ENCODE measurements at places on chromosomes 2 and 18.

DNA sequence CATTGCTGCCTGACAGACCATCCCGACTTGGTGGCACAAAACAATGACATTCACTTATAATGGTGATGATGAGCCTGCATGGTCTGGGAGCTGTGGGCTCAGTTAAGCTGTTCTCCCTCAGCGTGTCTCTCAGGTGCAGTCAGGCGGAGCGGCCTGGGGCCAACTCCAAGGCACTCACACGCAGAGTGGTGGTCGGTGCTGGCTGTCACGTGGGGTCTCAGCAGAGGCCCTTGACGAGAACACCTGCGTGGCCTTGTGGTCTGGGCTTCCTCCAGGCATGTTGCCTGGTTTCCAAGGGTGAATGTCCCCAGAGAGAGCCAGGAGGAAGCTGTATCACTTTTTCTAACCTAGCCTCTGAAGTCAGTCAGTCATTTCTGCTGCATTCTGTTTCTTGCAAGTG is 29.8 kb downstream of the ARMC9 start:
- DNase-seq = no peak

GRCh38 chr18:9619545-9619944 is 5.2 kb upstream of the PPP4R1 start:
- DNase-seq = no peak

GRCh38 chr2:68386365-68386764 is 21.3 kb downstream of the PLEK start:
- DNase-seq = no peak

DNA sequence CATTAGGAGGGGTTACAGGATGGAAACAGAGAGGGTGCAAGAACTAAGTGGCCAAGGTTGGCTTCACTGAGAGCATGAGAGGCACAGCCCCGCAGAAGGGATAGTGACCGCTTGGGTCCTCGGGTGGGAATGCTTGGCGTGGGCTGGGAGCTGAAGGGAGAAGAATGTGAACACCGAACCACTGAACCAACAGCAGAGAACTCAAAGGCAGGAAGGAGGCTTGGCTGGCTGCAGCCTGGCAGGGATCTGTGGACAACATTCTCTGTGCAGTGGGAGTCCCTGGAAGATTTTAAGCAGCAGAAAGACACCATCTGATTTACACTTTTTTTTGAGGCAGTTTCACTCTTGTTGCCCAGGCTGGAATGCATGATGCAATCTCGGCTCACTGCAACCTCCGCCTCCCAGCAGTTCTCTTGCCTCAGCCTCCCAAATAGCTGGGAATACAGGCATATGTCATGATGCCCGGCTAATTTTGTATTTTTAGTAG is 33.9 kb downstream of the SOWAHC start:
- no peak for DNase-seq

DNA sequence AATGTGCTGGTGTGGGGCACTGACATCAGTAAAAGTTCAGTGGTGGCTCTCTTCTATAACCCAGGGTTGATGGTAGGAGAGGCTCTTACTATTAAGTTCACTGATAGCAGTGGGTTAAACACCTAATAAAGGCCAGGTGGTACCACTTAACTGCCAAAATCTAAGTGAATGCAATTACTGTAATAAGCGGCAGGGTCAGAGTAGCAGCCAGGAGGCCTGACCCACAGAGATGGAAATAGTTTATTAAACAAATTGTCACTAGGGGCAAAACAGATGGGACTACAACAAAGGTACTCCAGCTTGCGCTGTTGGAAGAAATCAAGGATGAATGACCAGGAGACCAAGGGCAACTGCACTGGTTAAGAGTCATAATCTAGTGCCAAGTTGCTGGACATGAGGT is 26.6 kb downstream of the ZSWIM2 start:
- DNase-seq = no peak

DNA sequence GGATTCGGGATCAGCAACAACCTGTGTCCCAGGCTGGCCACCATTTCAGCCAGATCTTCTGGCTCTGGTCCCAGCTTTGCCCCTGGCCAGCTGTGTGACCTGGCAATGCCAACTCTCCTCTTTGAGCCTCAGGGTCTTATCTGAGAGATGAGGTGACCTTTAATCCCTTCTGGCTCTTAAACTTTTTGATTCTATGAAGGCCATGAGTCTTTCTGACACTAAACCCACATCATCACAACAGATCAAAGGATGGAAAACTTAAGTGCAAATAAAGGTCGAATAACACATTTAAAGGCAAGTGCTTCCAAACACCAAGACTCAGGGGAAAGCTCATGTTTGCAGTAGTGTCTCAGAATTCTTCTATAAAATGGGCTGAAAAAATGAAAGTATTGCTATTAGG is 491.8 kb upstream of the NRP2 start:
- DNase-seq = no peak

DNA sequence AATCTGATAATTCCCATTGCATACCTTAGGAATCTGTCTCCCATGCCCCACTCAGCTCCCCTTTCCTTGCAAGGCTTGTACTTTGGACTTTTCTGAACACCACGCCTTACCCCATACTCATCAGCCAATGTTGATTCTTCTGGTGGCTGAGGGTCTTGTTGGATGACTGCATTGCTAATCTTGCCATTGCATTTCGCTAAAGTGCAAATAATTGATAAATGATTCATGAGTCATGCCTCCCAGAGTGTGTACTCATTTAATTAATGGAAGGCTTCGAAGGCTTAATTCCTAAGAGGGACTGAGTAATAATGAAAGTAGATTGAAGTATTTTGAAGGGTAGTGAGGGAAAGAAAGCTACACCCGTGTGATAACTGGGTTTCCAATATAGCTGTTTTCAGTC is 28.0 kb upstream of the PPP1R1C start:
- DNase-seq = no peak

GRCh38 chr2:29227935-29228675 is 112.9 kb downstream of the CLIP4 start:
- DNase-seq = no peak

DNA sequence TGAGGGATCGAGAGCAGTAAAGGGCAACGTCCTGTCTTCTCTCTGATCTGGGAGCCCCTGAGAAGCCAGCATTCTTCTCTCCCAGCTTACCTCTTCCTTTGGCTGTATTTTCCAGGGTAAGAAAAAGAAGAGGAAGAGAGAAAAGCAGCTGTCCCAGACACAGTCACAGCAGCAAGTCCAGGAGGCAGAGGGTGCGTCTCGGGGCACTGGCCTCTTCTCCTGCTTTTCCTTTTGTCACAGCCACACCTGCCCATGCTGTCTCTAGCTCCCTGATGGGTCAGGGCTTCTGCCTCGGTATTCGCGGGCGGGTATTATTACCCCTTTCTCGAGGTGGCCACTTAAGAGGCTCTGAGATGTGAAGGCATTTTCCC is 20.3 kb downstream of the TGOLN2 start:
- no peak for DNase-seq

Measured in activated effector memory CD4-positive, alpha-beta T cell treated with Interleukin-2 at 50 U/mL for 16 hours (primary cell).